Left forelimb (tissue), 1 donor: ENCODE measurements at places on chromosomes 5 and 9.
A peak's percentile ranks its signal among the peaks of the same experiment; 100 is the strongest.

- DNase-seq, result no peak
These were observed 36.8 kb downstream of the C9orf50 start for GRCh38 chr9:129584136-129584535.

DNA sequence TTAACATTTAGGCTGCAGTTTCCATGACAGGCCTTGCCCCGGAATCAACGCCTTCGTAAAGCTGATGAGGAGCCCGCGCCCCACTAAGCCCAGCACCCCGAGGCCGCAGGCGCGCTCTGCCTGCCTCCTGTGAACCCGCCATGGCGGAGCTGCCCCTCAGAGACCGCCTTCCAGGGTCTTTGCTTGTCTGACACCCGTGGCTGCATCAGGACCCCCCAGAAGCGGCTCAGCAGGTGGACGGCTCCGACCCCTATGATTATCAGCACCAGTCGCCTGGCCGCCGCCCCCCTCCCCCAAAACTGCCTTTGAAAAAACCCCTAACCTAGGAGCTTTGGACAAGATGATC is 507 bp upstream of the DPH7 start:
- DNase-seq, result no peak

DNA sequence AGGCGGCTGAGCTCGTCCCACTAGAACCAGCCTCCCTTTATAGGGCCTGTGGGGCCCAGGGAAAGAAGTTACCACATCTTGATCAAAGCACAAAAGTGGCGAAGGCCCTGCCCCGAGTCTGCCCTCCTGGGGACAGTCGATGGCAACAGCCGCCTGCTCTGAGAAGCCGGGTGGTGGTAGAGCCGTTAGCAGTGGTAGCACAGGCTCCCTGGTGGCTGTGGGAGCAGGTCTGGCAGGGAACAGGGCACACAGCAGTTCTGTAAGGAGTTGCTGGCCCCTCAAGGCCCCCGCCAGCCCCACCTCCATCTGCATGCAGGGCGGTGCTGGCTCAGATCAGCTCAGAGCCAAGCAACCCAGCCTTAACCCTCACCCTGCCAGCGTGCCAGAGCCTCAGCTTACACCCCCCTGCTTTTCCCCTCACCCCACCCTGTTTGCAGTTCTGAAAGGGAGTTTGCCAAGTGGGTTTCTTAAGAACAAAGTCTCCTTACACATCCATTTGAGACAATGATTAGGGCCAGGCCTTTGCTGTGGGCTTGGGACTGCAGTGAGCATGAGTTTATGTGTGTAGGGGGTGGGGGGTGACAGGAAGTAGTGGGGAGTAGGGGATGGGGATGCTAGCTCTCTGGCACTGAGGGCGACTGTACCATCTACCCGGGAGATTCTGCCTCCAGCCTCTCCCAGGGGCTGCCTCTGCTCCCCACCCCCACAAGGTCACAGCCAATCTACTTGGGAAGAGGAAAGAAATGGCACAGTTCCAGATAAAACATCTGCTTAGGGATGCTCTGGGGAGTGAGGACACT is 11.8 kb downstream of the ACSL6 start:
- no peak for DNase-seq

GRCh38 chr9:3014178-3014577 is 170.3 kb upstream of the PUM3 start:
- no peak for DNase-seq

- no peak for DNase-seq
These were observed 226.7 kb downstream of the TLE4 start for GRCh38 chr9:79798450-79798849.

DNA sequence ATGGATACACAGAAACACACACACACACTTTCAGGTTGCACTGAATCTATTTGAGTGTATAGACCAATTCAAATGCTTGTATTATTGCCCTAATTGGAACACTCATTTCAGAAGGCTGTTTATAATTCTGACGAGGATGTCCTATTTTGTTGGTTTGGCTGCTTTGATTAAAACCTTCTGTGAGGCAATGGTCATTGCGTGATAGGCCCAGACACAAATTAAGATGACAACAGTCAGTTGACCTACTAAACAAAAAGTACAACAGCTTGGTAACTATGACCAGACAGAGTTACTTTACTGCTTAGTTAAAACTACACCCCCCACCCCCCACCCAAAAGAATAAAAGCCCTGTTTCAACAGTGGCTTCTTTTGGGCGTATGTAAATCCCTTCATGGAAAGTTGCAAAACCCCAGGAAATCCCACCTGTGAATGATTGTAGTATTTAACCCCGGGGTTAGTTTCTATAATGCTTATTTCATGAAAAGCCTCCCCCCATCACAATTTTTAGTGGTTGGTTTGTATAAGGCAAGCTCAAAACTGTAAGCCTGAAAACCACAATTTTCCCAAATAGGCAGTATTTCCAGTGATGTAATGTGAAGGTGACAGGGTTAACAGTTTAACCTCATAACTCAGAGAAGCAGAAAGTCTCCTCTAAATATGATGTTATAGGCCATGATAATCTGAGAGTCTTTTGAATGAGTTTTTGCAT is 340.8 kb downstream of the FGF10 start:
- DNase-seq, result no peak

GRCh38 chr9:69397384-69398214 is 72.6 kb downstream of the ENTREP1 start:
- DNase-seq, result no peak

- DNase-seq, result no peak
These were observed 54.1 kb upstream of the TMEM161B start for GRCh38 chr5:88322785-88323184.

DNA sequence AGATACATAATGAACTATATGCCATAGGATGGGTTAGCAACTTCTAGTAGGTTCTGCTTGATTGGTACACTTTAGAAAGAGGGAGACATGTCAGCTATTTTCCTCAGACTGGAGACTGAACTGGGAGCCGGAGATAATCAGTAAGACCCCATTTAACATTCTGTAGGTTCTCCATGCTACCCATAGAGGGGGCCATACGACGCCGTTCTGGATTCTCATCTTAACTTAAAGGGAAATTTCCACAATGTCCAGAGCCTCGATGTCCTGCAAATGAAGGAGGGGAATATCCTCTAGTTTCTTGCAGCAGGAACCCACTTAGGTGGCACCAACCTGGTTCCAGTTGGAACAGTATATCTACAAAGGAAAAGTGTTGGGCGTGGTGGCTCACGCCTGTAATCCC is 22.3 kb upstream of the NPM1 start:
- no peak for DNase-seq

GRCh38 chr5:58273711-58274110 is 186.2 kb downstream of the PLK2 start:
- no peak for DNase-seq

DNA sequence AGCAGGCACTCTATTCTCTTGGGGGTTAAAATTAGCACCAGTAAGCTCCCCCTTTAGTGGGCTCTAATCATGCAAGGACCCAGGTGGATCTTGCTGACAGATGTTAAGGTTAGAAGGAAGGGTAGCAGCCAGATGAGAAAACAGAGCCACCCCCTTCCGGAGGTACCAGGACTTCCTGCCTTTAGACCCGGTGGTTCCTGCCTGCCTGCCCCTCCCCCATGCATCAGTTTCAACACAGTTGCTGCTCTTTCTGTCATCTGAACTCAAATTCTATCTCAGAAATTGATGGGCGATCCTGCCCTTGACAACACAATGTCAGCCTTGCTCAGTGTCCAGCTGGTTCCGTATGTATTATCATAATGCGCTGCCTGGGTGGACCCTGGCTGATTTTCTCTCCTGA is 287.3 kb downstream of the EBF1 start:
- DNase-seq, result no peak

DNA sequence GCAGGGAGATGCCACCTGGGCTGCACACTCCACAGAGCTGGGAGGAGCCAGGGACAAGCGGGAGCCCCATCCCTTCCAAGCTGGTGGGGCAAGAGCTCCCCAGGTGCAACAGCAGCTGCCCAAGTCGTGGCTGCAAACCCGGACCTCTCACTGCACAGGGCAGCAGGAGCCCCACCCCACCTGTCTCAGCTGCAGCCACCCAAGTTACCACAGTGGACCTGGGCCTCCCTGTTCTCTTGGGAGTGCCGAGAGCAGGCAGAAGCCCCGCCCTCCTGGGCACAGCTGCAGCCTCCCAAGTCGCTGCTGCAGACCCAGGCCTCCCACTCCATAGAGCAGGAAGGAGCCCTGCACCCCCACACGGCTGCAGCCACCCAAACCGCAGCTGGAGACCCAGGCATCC is 374.1 kb upstream of the ACO1 start:
- no peak for DNase-seq

DNA sequence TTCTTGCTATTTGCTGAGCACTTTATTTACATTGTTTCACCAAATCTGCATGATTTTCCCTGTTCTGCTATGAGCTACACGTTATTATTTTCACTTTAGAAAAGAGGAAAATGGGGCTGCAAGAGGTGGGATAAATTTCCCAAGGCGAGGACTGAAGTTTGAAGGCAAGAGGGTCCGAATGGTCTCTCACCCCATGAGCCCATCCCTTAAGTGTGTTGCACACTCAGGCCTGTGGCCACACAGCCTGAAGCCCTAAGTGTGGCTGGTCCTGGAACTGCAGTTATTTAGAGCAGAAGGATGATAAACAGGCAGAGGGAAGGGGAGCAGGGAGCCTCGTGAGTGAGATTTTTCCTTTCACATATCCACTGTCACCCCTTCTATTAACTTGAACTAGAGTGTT is 7.8 kb downstream of the PDE8B start:
- no peak for DNase-seq

DNA sequence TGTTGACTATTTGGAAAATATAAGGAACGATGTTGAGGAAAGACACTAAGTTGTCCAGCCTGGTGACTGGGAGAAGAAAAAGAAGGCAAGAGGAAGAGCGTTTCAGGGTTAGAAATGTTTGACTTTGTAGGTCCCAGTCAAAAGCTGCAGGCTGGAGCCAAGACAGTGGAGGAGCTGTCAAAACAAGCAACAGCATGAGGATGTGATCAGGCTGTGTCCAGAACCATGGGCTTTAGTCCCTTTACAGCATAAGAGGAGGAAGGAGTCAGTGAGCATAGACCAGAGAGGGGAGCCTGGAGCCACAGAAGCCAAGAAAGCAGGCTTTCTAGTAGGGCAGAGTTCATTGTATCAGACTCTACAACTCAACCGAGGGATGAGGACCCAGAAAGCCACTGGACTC is 658.5 kb downstream of the BNC2 start:
- no peak for DNase-seq

GRCh38 chr9:136840877-136841645 is 1.2 kb upstream of the AJM1 start:
- DNase-seq, result no peak

DNA sequence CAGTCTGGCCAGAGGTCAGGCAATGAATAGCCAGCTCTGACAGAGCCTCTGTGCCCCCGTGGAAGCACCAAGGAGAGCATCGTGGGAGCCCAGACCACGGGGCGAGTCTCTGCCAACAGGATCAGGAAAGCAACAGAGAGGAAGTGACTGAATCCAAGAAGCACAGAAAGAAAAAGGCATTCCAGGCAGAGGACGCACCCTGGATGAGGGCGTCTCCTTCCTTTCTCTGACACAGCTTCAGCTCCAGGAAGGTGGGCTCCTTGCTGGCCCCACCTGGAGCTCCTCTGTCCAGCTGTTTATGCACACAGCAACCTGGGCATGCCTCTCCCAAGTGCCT is 16.6 kb downstream of the HK3 start:
- no peak for DNase-seq

DNA sequence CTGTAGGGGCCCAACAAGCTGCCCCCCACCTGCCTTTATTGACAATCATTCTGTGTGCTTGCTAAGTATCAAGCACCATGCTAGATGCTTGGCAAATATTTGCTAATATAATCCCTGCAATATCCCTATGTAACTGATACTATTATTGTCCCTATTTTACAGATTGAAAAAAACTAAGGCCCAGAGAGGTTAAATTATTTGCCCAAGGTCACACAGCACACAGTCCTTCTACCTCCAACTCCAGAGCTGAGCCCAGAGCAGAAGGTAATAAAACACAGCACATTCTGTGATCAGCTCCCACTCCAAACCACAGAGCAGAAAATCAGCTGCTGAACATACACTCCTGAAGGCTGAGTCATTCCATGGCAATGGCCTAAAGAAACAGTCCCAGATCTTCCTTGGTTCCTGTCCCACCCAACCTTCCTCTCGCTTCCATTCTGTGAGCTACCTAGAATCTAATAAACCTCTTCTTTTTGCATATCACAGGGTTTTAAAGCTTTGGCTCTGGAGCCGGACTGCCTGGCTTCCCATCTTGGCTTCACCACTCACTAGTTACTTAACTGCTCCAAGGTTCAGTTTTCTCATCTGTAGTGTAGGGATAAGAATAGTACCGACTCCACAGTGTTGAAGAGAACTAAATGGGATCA is 66.7 kb upstream of the ADRA1B start:
- DNase-seq, result no peak

- no peak for DNase-seq
These were observed 43.5 kb upstream of the STXBP1 start for GRCh38 chr9:127568618-127568970.

DNA sequence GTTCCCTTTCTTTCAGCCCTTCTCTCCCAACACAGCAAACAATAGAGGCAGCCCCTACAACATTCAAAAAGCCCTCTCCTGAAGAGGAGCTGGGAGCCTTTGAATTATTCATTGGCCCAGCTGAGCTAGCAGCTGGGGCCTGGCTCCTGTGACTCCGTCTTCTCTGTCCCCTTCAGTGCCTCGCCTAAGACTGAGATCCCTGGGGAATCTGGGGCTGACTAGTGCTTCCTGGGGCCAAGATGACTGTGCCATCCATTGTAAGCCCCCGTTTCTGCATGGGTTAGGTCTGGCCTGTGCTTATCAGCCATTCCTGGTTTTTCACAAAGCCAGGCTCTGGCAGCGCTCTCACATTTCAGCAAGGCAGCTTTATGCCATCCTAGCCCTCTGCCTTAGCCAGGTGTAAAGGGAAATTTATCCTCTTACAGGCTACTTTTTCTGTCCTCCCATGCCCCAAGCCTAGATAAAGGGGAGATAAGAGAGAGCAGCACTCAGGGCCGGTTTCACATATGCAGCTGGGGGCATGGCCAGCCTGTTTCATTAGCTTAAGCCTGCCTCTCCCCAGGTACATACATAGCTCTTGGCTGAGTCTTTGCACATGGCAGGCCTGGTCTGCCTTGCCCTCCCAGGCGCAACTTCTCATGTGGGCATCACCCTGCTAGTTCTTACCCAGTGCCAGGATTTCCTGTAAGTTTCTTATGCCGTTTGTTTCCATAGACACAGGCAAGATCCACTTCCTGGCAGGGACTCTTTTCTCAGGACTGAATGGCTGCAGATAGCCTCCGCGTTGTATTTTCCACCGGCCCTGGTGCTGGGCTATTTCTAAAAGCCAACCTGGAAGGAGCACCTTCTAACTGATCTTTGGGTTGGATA is 15.8 kb downstream of the PTPA start:
- DNase-seq, result no peak

GRCh38 chr9:73132034-73132776 is 19.5 kb upstream of the ANXA1 start:
- DNase-seq, result peak; percentile 80

- no peak for DNase-seq
These were observed 293.6 kb downstream of the KCTD16 start for GRCh38 chr5:144464306-144464705.

- DNase-seq, result peak; percentile 73
These were observed 509 bp downstream of the LVRN start for GRCh38 chr5:115962565-115963402.

DNA sequence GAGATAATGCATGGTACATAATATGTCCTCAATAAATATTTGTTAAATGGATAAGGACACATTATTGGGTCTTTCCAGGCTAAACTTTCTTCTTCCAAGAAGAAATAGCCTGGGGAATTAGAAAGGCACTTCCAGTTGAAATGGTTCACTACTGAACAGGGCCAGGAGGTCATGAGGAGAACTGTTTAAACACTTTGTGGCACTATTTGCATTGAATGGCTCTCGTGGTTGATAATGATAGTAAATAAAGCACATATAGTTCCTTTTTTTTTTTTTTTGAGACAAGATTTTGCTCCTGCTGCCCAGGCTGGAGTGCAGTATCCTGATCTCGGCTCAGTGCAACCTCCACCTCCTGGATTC is 19.9 kb upstream of the CAST start:
- no peak for DNase-seq
